Progenitor cell of endocrine pancreas (in vitro differentiated cells): ENCODE measurements at places on chromosomes 2 and 18.

- DNase-seq = no peak
Measured at GRCh38 chr2:207558079-207558491, 28.3 kb downstream of the CREB1 start.

GRCh38 chr2:88253375-88253774, 83.2 kb downstream of the THNSL2 start:
- no peak for DNase-seq

DNA sequence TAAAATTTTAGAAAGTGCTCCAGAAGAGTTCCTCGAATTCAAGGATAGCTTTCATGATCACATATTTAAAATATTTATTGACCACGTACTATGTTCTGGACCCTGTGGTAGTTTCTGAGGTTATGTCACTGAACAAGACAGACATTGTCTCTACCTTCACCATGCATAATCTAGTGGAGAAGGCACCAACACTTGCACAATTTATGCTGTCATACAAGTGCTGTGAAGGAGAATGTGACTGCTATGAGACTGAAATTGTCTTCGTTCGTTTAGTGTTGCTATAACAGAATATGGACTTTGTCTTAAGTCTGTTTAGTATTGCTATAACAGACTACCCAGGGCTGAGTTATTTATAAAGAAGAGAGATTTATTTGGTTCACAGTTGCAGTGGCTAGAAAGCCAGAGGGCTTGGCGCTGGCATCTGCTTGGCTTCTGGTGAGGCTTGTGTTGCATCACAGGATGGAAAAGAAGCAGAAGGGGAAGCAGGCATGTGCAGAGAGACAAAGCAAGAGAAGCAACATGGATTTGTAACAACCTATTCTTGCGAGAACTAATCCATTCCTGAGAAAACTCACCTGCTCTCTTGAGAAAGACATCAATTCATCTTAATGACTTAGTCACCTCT, 50.0 kb upstream of the RFX8 start:
- no peak for DNase-seq

GRCh38 chr2:134268265-134268664, 14.4 kb downstream of the MGAT5 start:
- no peak for DNase-seq
